ENCODE measurements at places on chromosomes 2 and 18.

GRCh38 chr2:41879235-41879916 lies 168.4 kb upstream of the PKDCC start:
- DNase-seq, result peak; percentile 47

GRCh38 chr2:44596537-44597320 lies 235.0 kb downstream of the CAMKMT start:
- DNase-seq, result peak; percentile 37

DNA sequence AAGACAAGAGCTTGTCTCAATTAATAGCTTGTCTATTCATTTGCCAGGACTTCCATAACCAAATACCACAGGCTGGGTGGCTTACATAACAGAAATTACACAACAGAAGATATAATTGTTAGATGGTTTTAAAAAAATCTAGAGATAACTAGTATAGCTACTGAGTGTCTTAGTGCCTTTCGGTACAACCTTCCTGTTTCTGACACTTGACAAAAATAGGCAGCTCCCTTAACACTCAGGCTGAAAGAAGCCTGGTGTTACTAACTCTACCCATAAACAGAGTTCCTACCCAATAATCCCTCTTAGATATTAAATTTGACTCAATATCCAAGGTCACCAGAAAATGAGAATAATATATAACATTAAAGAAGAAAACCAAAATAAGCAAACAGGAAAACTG lies 129.7 kb downstream of the BARD1 start:
- no peak for DNase-seq

DNA sequence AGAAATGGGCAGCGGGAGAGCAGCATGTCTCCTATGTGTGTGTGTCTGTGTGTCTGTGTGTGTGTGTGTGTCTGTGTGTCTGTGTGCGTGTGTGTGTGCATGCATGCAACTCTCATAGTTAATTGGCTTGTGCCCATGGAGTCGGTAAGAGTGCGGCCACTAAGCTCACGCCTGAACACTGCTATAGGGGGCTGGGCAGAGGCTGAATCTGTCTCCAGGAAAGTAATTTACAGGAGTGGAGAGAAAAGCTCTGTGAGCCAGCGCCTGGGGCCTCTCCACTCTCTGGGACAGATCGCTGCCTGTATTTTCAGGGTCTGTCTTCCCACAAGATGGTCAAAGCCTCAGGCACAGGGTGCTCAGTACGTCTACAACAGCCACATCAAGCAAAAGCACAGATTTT lies 553.4 kb downstream of the TNS1 start:
- no peak for DNase-seq

- no peak for DNase-seq
Measured at GRCh38 chr2:143482316-143482715, 353.1 kb downstream of the ARHGAP15 start.

DNA sequence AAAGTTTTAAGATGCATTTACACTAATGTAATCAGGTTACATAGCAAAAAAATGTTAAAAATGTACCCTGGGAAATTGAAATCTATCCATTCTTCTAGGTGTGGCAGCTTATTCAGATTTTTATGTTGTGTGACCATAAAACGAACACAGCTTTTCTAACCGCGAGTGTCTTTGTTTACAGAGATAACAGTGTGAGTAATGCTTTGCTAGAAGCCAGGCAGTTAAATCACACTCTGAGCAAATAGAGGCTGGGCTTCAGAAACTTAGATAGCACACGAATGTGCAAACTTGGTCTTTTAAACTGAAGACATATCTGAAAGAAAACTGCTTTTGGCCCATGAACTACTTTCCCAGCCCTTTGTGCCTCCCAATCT lies 116.1 kb downstream of the SPTBN1 start:
- DNase-seq, result no peak

DNA sequence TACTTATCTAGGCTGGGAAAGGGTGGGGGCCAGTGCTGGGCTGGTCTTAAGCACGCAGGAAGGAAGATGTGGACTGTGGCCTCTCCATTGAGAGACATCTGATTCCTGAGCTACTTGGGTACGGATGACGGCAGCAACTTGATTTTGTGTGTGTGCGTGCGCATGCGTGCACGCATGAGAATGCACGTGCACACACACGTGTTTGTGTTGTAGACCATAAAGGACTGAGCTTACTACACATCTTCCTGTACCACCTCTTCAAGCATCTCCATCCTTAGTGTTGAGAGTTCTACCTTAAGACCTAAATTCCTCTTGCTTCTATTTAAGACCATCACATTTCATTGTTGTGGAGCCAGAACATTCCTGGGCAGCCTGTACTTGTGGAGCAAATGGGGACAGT lies 9.5 kb downstream of the WNT6 start:
- no peak for DNase-seq

- DNase-seq, result no peak
Measured at GRCh38 chr2:1632002-1632348, 112.3 kb downstream of the PXDN start.
